Left ventricle myocardium inferior (tissue), 1 donor: ENCODE measurements at places on chromosomes 5 and 9.

- H3K27me3 ChIP-seq, result no peaks in the 10 kb centered on the region
- peaks cover 6% of the 10 kb centered on the region for H3K4me1 ChIP-seq
- no peaks in the 10 kb centered on the region for H3K36me3 ChIP-seq
These were observed 134.9 kb upstream of the CHD1 start for GRCh38 chr5:99063737-99064136.

GRCh38 chr5:18323891-18324290 lies 689.6 kb downstream of the TAF11L14 start:
- no peak overlapping the region for H3K4me3 ChIP-seq
- DNase-seq, result no peak
- H3K27me3 ChIP-seq, result peaks cover 4% of the 10 kb centered on the region
- no peaks in the 10 kb centered on the region for H3K4me1 ChIP-seq
- H3K36me3 ChIP-seq, result no peaks in the 10 kb centered on the region
- no peak overlapping the region for H3K27ac ChIP-seq

DNA sequence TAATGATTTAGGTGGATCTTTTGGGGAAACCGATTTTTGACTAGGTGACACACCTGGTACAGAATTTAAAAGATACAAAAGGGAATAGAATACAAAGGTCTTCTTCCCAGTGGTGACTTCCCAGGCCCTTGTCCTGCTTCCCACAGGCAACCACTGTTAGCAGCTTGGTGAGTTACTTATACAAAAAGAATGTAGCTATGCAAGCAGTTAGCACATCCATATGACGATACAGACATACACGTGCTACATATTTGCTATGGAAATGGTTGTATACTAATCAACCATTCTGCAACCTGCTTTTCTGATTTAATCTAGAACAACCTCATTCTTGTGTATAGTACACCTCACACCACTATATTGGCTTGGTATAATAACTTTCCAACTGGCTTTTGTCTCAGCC lies 51.0 kb downstream of the OTULIN start:
- no peaks in the 10 kb centered on the region for H3K27me3 ChIP-seq
- H3K27ac ChIP-seq, result no peak overlapping the region
- peaks cover 12% of the 10 kb centered on the region for H3K4me1 ChIP-seq
- peaks cover 74% of the 10 kb centered on the region for H3K36me3 ChIP-seq
- DNase-seq, result no peak
- H3K4me3 ChIP-seq, result no peak overlapping the region

DNA sequence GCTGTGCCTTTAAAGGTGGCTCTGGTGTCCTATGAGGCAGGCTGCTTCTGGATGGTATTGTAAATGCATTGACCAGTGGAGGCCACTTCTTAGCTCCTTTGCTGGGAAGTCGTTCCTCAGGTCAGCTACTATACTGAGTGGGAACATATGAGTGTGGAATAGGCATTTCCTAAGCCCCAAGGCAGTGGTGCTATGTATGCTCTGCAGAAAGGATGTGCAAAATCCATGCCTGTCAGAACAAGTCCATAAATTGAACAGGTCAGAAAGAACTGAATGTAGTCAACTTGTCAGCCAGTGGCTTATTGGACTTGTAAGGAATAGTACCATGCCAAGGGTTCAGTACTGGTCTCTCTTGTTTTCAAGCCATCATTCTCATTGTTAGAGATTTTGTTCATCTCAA lies 216.4 kb downstream of the CDH10 start:
- DNase-seq, result no peak
- no peaks in the 10 kb centered on the region for H3K36me3 ChIP-seq
- no peak overlapping the region for H3K27ac ChIP-seq
- H3K4me1 ChIP-seq, result no peaks in the 10 kb centered on the region

GRCh38 chr9:27421577-27421976 lies 102.5 kb upstream of the IFNK start:
- no peak overlapping the region for H3K27ac ChIP-seq
- H3K36me3 ChIP-seq, result no peaks in the 10 kb centered on the region
- no peaks in the 10 kb centered on the region for H3K27me3 ChIP-seq
- no peak overlapping the region for H3K4me3 ChIP-seq
- DNase-seq, result no peak
- peaks cover under 1% of the 10 kb centered on the region for H3K4me1 ChIP-seq

GRCh38 chr9:130664251-130665028 lies at the start of gene PRDM12:
PRDM12 (plus strand) TSS chr9:130664594; CDS start chr9:130664654, 60 bp downstream.
- peaks cover 72% of the 10 kb centered on the region for H3K4me1 ChIP-seq
- H3K27ac ChIP-seq, result no peak within 1 kb of the TSS

- H3K27me3 ChIP-seq, result no peaks in the 10 kb centered on the region
- peaks cover 40% of the 10 kb centered on the region for H3K4me1 ChIP-seq
- H3K27ac ChIP-seq, result peak overlapping the region; percentile 6
These were observed 283.9 kb upstream of the ANKRD55 start for GRCh38 chr5:56517011-56517416.

GRCh38 chr9:21081451-21081850 lies 3.7 kb upstream of the IFNB1 start:
- H3K27ac ChIP-seq, result peak overlapping the region; percentile 31
- DNase-seq, result no peak
- no peak overlapping the region for H3K4me3 ChIP-seq
- peaks cover 22% of the 10 kb centered on the region for H3K4me1 ChIP-seq

DNA sequence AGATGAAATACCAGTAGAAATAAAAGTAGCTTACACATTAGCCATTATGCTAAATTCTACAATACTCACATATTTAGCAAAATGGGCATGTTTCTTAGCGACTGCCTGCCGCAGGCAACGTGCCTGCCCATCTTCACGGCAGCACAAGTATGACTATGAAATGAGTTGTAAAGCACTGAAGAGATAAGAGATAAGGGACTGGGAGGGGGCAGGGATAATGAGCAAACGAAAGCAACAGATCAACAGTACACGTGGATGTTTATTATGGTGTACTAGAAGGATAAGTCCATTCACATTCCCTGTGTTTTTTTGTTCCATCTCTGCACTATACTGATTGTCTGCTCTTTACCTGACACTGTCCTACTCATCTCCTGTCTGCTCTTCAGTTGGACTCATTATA lies 44.1 kb upstream of the KCNN2 start:
- H3K27ac ChIP-seq, result no peak overlapping the region
- no peaks in the 10 kb centered on the region for H3K27me3 ChIP-seq
- no peak overlapping the region for H3K4me3 ChIP-seq
- no peaks in the 10 kb centered on the region for H3K36me3 ChIP-seq

GRCh38 chr5:80156156-80156555 lies 99.7 kb downstream of the SERINC5 start:
- no peak overlapping the region for H3K4me3 ChIP-seq
- no peaks in the 10 kb centered on the region for H3K27me3 ChIP-seq
- peaks cover 25% of the 10 kb centered on the region for H3K36me3 ChIP-seq
- peak overlapping the region; percentile 71 for H3K27ac ChIP-seq
- DNase-seq, result no peak

DNA sequence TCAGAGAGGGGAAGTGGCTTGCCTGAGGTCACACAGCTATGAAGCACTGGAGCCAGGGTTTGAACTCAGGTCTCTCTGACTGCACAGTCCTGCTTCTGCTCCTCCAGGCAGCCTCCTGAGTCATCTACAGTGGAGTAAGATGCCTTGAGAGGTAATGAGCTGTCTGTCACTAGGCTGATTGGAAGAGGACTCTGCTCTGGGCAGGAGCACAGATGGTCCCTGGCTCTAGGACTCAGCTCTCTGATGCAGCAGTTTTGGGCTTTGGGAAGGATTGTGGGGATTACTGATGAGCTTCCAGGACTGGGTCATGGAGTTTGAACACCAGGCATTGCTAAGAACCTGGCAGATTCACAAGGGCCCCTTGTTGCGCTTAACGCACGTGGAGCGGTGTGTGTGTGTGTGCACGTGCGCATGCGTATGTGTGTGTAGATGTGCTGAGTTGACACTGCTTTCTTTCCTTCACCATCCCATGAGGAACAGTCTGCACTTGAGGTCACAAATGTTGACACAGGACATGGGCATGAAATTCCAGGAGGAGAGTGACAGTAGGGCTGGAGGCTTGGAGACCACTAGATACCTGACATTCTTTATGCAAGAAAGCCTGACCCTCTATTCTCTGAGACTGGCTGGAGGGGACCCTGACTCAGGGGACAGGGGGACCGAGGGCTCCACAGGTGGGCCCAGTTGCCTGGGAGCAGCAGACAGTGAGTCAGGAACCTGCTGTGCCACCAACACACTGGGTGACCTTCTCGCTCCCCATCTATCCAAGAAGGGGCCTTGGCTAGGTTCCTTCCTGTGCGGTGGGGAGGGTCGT lies 170.5 kb downstream of the RGS3 start:
- H3K4me1 ChIP-seq, result peaks cover 17% of the 10 kb centered on the region
- H3K4me3 ChIP-seq, result no peak overlapping the region
- H3K27me3 ChIP-seq, result no peaks in the 10 kb centered on the region
- no peaks in the 10 kb centered on the region for H3K36me3 ChIP-seq
- no peak for DNase-seq

GRCh38 chr5:34057569-34057968 lies 14.6 kb upstream of the C1QTNF3 start:
- no peak overlapping the region for H3K27ac ChIP-seq
- no peak overlapping the region for H3K4me3 ChIP-seq
- DNase-seq, result no peak

- no peak for DNase-seq
- H3K27ac ChIP-seq, result no peak overlapping the region
- H3K27me3 ChIP-seq, result no peaks in the 10 kb centered on the region
- no peaks in the 10 kb centered on the region for H3K4me1 ChIP-seq
- H3K4me3 ChIP-seq, result no peak overlapping the region
These were observed 57.2 kb downstream of the RANBP6 start for GRCh38 chr9:5958273-5958672.

DNA sequence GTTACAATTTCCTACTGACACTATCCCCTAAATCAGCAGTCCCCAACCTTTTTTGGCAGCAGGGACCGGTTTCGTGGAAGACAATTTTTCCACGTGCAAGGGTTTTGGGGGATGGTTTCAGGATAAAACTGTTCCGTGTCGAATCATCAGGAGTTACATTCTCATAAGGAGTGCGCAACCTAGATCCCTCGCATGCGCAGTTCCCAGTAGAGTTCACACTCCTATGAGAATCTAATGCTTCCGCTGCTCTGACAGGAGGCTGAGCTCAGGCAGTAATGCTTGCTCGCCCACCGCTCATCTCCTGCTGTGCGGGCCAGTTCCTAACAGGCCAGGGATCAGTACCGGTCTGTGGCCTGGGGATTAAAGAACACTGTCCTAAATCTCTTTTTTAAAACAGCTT lies 13.2 kb upstream of the NFIL3 start:
- H3K4me1 ChIP-seq, result no peaks in the 10 kb centered on the region
- no peak for DNase-seq
- no peaks in the 10 kb centered on the region for H3K27me3 ChIP-seq
- no peak overlapping the region for H3K4me3 ChIP-seq
- no peak overlapping the region for H3K27ac ChIP-seq
- no peaks in the 10 kb centered on the region for H3K36me3 ChIP-seq

- H3K27me3 ChIP-seq, result no peaks in the 10 kb centered on the region
- DNase-seq, result no peak
- no peak overlapping the region for H3K4me3 ChIP-seq
- H3K36me3 ChIP-seq, result no peaks in the 10 kb centered on the region
- H3K27ac ChIP-seq, result no peak overlapping the region
These were observed 44.6 kb downstream of the TSSK1B start for GRCh38 chr5:113390224-113390623.

GRCh38 chr5:82679660-82680059 lies 397.5 kb downstream of the TMEM167A start:
- H3K4me3 ChIP-seq, result no peak overlapping the region
- DNase-seq, result no peak
- no peaks in the 10 kb centered on the region for H3K36me3 ChIP-seq
- H3K27me3 ChIP-seq, result no peaks in the 10 kb centered on the region

DNA sequence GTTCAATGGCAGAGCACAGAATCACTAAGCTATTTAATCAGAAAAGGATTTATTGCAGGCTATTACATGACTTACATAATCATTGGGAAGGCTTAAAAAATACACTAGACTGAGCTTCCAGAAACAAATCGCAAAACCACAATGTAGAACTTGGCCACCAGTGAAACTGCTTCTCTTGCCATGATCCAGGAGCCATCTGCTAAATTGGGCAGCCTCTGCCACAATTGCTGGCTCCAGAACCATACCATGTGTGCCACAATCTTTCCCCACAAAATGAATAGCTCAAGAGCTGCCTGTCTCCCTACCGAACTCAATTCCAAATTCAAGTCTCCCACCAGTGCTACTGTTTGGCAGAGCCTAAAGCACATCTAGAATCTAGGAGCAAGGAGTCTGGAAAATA lies 9.8 kb upstream of the ERAP1 start:
- no peaks in the 10 kb centered on the region for H3K36me3 ChIP-seq
- H3K4me3 ChIP-seq, result no peak overlapping the region
- peaks cover 9% of the 10 kb centered on the region for H3K4me1 ChIP-seq
- H3K27me3 ChIP-seq, result no peaks in the 10 kb centered on the region

DNA sequence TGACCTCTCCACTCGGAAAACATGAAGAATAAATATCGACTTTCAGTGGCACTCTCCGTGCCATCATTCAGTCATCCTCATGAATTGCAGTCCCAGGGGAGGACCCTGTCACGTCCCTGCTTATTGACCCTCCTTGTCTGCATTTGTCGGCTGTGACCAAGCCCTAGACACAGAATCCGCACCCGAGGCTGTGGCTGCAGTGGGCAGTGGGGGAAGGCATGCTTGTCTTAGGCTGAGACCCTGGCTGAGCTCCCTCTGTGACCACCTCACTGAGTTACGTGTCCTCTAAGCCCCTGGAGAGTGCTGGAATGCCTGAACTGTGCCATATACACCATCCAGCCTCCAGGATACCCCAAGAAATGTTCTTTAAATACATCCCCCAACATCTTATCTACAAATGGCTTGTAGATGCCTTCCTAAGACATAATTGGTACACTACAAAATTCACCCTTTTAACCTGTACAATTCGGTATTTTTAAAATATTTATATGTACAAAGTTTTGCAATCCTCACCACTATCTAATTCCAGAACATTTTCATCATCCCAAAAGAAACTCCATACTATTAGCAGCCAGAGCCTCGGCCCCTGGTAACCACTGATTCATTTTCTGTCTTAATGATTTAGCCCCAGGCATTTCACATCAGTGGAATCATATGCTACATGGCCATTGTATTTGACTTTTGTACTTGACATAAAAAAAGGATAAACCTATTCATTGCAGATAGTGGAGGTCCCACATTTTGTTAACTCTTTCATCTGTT lies 80.8 kb upstream of the ICE1 start:
- H3K4me1 ChIP-seq, result peaks cover 27% of the 10 kb centered on the region
- H3K27me3 ChIP-seq, result no peaks in the 10 kb centered on the region
- no peak overlapping the region for H3K4me3 ChIP-seq
- H3K27ac ChIP-seq, result no peak overlapping the region
